ENCODE measurements at places on chromosomes 2 and 18.

DNA sequence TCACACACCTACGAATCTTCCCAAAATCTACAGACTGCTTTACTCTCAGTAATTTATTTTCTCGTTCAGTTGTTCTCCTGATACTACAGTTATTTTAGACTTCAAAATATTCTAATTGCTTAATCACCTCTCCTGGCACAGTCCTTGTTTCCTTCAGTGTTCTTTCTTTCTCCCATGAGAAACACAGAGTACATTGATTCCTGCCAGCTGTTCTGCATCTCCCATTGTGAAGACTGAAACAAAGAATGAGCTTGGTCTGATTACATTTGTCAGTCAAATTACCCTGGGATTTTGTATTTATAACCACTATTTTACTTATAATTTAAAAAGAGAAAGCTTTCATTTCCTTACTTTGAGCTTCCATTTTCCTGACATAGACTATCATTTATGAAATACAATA is 63.9 kb upstream of the TANK start:
- no peak for DNase-seq

- no peak for DNase-seq
These were observed 8.7 kb upstream of the NGEF start for GRCh38 chr2:233021771-233022170.

DNA sequence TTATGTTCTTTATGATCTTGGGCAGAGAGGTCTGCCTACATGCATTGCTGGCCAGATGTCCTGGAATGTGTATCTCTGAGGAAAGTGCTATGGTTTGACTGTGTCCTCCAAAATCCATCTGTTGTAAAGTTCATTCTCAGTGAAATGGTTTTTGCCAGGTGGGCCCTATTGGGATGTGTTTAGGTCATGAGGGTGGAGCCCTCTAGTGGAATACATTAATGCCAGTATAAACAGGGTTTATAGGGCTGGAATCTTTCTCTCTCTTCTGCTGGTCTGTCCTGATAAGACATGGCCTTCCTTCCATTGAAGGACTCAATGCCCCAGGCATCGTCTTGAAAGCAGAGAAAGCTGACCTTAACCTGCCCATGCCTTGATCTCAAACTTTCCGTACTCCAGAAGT is 258.5 kb downstream of the RPIA start:
- no peak for DNase-seq

- no peak for DNase-seq
These were observed 69.8 kb upstream of the GALNT3 start for GRCh38 chr2:165863810-165864261.

- no peak for DNase-seq
These were observed 2.2 kb upstream of the SUCLG1 start for GRCh38 chr2:84461310-84461709.

- no peak for DNase-seq
These were observed 54.7 kb upstream of the FZD7 start for GRCh38 chr2:201978986-201979385.

DNA sequence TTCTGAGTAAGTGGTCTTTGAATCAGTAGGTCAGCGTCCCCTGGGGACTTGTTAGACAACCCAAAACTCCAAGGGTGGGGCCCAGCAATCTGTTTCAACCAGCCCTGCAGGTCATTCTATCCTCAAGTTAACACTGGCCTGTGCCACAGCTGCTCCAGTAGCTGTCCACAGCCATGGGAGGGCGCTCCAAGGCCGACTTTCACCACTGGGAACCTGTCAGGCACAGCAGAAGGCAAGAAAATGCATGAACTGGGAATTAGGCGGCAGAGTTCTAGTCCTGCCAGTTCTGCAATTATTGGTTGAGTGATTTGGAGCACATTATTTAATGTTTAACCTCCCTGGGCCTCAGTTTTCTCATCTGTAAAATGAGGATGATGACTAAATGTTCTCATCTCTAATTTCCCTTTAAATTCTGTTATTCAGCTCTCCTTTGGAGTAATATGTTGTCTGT is 17.4 kb upstream of the MRPL33 start:
- no peak for DNase-seq

DNA sequence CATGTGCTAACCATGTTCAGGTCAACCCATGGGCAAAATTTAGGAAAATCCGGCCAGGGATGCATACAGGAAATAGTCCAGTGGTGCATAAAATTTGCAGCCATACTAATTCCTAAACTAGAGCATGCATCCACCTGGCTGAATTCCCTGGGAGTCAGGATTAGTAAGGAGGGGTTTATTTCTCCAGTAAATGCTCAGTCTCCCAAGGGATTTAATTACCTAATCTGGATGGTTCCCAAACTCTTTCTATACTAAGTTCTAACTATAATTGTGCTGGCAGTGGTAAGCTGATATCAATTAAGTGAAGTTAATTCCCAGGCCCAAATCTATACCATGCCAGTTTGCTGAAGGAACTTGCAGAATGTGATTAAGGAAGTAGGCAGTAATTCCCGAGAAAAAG is 26.2 kb upstream of the EVA1A start:
- no peak for DNase-seq

- no peak for DNase-seq
These were observed 92.7 kb downstream of the COPS8 start for GRCh38 chr2:237178396-237178795.

- peak; percentile 62 for DNase-seq
These were observed 97.8 kb upstream of the UNC80 start for GRCh38 chr2:209673811-209674210.

- DNase-seq = no peak
These were observed 28.1 kb upstream of the HTR2B start for GRCh38 chr2:231152800-231153557.

- no peak for DNase-seq
These were observed 4.0 kb upstream of the RTN4 start for GRCh38 chr2:55054106-55054875.

GRCh38 chr2:49111006-49111405 is 43.3 kb downstream of the FSHR start:
- no peak for DNase-seq

DNA sequence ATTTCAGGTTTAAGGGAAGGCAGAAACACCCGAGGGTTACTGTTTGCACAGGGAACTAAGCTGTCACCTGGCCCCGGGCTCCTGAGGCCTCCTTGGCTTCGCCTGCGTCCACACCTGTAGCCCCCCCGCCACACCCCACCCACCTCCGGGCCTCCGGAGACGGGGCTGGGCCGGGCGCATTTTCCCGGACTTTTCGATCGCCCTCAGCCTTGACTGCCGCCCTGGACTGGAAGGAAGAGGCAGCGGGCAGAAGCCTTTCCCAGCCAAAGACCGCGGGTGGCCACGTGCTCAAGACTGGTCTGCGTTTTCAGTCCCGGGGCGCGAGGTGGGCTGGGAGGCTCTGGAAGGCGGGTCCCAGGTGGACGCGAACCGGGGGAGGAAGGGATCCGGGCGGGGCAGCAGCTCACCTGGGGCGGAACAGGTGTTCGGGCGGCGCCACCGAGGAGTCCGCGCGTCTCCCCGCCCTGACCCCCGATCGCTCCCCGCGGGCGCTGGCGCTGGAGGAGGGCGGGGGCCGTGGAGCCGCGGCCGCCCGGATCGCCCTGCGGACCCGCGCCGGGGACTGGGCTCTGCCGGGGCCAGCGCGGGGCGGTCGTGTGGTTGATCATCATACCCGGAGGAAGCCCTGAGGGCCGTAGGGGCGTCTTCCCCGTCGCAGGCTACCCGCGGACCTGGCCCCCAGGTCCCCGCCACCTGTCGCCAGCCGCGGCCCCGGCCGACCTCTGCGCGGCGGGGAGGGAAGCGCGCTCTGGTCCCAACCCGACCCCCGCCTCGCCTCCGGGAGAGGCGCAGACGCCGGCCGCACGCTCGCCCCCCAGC is 3.2 kb downstream of the ID2 start:
- no peak for DNase-seq

DNA sequence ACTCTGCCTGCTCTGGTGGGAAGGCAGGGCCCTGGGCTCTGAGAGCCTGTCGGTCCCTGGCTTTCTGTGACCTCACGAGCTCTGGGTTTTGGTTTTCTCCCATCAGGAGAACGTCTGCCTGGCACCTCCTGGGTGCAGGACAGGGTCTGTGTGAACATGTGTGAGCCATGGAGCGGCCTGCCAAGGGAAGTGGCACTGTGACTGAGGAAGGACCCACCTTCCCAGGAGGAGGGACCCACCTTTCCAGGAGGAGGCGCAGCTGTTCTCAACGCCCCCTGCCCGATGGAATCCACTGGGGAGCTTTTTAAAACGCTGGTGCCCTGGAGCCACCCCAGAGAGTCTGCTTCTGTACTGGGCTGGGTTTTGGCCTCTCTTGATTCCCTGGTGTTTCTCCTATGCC is 168.7 kb downstream of the GLI2 start:
- DNase-seq = no peak

DNA sequence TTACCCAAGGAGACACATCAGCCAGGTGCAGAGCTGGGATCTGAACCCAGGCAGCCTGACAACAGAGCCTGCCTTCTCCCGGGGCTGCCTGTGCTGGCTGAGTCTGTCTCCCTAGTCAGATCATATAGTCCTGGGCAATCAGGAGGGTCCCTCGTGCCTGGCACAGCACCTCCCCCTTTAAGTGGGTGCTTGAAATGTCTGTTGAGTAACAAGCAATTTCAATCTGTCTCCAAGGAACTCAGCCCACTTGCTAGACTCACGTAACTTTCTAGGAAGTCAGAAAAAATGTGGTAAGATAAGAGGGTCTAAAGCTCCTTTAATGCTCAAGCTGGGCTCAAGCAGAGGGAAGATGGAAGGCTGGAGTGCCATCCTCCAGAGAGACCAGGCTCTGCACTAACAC is 51.9 kb downstream of the REEP1 start:
- DNase-seq = no peak

- no peak for DNase-seq
These were observed 42.2 kb upstream of the EPG5 start for GRCh38 chr18:46009125-46009840.

GRCh38 chr2:69578198-69578540 is 65.4 kb downstream of the AAK1 start:
- DNase-seq = no peak

GRCh38 chr2:195672674-195673073 is 15.6 kb downstream of the SLC39A10 start:
- no peak for DNase-seq

DNA sequence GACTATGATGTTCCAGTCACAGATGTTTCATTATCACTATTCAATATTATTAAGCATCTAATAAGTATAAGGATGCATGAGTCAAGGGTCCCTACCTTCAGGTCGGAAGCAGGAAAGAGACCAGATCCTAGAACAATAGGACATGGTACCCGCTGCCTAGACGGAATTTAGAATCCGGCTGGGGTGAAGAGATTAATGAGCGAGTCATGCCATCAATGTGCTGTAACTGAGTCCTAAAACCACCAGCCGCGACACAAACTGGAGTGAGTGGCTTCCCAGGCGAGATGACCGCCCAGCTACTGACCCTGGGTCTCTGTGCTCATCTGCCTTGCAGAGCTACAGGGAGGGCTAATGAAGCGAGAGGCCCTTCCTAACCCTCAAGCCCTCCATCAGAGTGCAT is 73.6 kb downstream of the DNMT3A start:
- no peak for DNase-seq

DNA sequence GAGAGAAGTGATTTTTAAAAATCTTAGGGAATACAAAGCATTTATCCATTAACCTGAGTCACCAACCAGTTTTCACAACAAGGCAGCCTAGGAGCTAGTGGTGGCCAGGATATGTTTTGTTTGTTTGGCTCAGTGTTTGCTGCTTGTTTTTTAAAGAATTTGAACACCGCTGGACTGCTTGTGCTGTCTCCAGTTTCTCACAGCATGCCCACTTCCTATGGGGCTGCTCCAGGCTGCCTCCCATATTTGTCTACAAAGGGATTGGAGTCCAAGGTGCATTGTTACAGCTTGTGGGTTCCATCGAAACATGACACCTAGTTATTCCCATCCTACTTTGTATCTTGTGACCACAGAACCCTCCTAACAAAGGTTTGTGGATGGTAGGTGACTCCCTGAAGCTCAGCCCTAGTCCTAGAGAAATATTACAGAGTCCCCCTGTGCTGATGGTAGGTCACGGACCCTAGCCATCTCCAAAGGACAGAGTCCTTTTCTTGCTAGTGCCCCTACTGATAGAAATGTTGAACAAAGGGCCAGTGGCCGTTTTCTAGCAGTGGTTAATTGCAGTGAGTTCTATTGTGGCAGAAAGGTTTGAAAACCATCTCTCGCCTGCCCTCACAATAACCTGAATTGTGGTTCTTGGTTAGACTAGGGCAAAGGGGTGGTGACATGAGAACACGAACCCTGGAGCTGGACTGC is 23.2 kb downstream of the GPR39 start:
- no peak for DNase-seq

DNA sequence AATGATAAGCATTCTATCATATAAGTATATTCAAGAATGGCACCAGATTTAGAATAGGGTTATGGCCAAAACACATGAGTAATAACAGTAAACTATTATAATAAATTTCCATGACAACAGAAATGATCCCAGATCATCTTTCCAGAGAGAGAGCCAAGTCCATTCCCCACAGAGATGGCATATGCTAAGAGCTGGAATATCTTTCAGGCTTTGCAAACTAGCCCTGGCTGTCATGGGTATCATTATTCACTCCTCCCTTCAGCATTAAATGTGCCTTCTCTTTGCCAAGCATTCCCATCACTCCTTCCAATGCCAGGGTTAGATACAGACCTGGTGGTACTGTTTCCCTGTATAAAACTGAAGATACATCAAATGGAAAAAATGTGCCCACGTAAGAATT is 10.9 kb downstream of the FEZ2 start:
- no peak for DNase-seq

DNA sequence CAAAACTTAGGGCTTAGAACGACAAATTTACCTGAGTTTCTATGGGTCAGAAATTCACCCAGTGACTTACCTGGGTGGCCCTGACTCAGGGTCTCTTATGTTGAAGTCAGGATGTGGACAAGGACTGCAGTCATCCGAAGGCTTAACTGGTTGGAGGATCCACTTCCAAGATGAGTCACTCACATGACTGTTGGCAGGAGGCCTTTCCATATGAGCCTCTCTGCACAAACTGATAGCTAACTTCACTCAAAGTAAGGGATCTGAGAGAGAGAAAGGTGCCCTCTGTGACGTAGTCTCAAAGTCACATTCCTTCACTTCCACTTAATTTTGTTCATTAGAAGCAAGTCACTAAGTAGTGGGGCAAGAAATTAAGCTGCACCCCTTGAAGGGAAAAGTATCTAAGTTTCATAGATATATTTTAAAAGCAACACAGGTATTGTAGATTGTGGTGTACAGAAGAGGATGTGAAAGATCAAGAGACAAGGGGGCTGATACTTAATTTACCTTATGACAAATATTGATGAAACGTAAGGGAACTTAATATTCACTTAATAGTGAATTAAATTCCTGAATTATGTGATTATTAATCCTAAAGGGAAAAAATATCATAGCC is 48.4 kb downstream of the TANK start:
- DNase-seq = no peak

DNA sequence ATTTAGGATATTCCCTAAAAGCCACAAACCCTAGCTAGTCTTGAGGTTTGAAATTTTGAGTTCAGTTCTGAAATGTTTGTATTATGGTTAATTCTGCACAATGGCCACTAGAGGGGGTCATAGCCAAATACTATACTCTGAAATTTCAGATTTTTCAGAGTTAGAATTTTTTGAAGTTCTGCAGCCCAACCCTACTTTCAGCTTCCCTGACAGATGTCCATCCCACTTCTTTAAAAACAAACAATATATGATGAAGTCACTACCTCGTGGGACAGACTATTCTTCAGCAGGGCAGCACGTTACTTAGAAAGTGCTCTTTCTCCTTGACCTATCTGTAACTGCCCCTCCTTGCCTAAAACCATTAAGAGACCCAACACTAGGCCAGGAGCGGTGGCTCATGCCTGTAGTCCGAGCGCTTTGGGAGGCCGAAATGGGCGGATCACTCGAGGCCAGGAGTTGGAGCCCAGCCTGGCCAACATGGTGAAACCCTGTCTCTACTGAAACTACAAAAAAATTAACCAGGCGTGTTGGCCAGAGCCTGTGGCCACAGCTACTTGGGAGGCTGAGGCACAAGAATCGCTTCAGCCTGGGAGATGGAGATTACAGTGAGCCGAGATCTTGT is 48.2 kb upstream of the PAPOLG start:
- DNase-seq = peak; percentile 2

Data from C1 segment of cervical spinal cord (tissue), 14 donors.